ENCODE measurements at places on chromosomes 2 and 18.
A peak's percentile ranks its signal among the peaks of the same experiment; 100 is the strongest.

DNA sequence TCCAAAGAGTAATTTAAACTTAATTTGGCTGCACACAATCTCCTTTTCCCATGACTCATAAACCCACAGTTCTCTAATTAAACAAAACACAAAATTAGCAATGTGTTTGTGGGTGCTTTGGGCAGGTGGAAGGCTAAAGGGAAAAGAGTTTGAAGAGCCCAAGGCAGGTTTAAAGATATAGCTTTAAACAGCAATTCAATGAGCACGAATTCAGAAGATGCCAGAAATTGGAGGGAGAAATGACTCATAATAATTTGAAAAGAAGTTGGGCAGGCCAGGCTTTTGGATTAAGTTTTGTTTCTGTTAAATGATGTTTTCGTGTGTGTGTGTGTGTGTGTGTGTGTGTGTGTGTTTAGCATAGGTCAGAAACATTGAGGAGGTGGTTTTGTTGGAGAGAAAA lies 594.8 kb upstream of the ZEB2 start:
- no peak for DNase-seq

DNA sequence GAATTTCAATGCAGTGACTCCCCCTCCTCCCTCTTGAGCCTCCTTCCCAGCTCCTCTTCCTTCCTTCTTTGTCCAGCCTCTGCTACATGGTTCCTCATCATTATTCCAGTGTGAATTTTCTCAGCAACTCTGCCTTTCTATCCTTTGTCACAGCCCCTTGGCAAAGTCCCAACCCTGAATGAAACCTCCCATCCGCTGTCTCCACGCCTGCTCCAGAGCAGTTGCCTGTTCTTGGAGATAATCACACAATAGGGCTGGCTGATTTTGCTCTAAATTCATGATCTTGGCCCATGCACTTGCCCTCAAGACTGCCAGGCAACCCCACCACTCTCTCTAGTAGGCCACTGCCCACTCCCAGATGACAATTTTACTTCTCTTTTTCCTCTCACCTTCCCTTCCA lies 61.4 kb downstream of the BCL2L11 start:
- no peak for DNase-seq

- peak; percentile 48 for DNase-seq
These were observed 98.7 kb downstream of the ACVR1 start for GRCh38 chr2:157777427-157777826.

GRCh38 chr2:152738438-152738837 lies 20.0 kb downstream of the ARL6IP6 start:
- DNase-seq = no peak
